ENCODE measurements at places on chromosomes 11 and 22.

GRCh38 chr22:40383905-40384304 is 13.5 kb downstream of the SGSM3 start:
- no peak for DNase-seq

- no peak for DNase-seq
These were observed 19.9 kb downstream of the CD44 start for GRCh38 chr11:35158701-35159510.

GRCh38 chr11:74450318-74450717 is 17.0 kb downstream of the KCNE3 start:
- no peak for DNase-seq

DNA sequence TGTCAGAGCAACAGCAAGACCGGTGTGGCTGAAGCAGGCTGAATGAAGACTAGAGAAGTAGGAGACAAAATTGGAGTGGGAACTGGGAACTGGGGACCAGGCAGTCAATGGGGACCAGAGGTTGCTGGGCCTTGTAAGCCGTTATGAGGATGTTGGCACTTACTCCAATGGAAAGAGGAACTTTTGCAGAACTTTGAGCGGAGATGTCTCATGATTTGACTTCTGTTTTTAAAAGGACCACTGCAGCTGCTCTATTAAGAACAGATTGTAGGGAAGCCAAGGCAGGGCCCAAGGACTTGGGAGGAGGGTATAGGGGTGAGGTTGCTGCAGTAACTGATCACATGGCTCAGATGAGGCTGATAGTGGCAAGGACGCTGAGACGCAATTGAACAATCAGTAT is 34.2 kb downstream of the IL18 start:
- no peak for DNase-seq

GRCh38 chr22:36419912-36420882 is 32.4 kb upstream of the MYH9 start:
- DNase-seq = no peak

DNA sequence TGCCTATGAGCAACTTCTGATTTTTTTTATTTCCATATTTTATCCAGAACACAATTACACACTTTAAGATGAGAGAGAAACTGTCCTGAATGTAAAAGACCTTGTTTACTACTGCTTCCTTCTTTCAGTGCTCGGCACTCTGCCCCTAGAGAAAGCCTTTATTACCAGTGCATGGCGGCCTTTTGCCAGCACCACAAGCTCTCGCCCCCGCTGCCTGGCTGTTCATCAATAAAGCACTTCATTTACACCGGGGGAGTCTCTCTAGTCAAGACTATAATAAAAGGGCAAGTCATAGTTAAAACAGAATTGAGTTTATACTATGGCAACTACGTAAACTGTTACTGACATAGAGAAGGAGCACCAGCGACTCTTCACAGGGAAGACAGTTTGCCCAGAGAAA is 259.5 kb downstream of the CADM1 start:
- no peak for DNase-seq

- DNase-seq = no peak
These were observed 2.8 kb downstream of the EMID1 start for GRCh38 chr22:29208502-29208862.

GRCh38 chr11:46427364-46427763 is 35.8 kb upstream of the CHRM4 start:
- no peak for DNase-seq

- no peak for DNase-seq
These were observed 92.6 kb downstream of the SWAP70 start for GRCh38 chr11:9756461-9756860.

GRCh38 chr22:35978889-35979288 is 49.7 kb downstream of the RBFOX2 start:
- no peak for DNase-seq

DNA sequence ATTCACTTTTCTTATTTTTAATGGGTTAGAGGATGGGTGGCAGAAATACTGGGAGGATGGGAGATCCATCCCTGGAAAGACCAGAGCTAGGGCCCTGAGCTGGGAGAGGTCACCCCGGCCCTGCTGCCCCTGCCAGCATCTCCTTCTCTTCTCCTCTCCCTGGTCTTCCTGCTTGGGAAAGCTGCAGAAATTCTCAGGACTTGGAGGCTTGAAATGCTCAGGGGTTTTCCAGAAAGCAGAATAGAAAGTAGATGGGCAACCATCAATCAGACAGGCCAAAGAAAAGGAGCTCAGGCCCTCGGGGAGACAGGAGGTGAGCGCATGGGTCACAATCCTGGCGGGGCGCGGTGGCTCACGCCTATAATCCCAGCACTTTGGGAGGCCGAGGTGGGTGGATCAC is 1.5 kb downstream of the APOBEC3H start:
- no peak for DNase-seq

DNA sequence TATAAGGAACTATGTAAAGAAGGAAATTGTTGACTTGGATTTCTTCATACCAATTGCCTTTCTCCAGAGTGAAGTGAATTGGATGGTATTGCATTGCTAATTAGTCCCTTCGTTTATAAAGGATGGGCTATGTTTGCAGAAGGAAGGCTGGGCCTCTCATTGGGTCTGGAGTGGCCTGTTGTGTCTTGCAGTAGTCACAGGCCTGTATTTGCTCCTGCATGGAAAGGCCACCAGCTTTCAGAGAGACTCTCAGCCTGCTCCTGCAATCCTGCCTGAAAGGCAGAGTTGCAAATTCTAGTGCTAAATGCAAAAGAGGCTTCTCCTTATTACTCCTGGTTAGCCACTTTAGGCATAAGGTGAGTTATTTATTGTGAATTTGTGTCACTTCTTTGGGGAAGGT is 103.8 kb downstream of the EXT2 start:
- no peak for DNase-seq

- no peak for DNase-seq
These were observed 353.9 kb upstream of the TENM4 start for GRCh38 chr11:79794484-79795393.

- DNase-seq = no peak
These were observed 1.0 kb upstream of the ELF5 start for GRCh38 chr11:34514597-34514996.

DNA sequence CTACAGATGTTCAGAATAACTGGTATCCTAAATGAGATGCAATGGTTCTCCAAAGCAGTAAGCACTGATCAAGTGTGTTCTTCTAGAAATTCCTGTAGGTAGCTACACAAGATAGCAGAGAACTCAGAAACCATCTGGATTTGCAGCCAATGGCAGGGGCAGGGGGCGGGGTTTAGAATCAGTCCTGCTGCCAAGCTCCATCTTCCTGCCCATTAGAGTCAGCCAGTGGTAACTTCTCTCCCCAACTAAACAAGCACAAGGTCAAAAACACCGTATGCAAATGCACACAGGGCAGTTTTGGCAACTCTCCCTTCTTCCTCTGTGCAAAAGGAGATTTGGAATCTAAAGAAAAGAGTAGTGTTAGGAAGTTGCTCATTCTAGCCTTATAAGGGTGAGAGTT is 237.5 kb upstream of the CCDC90B start:
- no peak for DNase-seq

DNA sequence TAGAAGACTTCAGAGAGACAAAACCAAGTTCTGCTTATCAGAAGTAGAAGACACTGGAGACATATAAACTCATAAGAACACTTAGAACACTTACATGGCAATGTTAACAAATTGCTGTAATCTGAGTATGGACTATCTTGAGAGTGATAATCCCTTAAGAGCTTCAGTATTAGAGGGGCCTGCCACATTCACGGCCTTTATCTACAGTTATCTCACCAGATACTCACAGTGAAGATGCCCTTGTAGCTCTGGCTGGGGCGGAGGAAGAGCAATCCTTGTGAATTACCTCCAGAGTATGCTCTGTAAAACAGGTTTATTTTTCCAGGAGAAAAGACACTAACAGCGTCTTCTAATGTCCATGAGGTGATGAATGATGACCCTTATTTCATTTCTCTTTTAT is 762.8 kb downstream of the FAM181B start:
- no peak for DNase-seq

GRCh38 chr11:60367009-60367408 is 11.3 kb upstream of the MS4A7 start:
- DNase-seq = no peak

GRCh38 chr11:92070026-92070889 is 154.4 kb upstream of the FAT3 start:
- DNase-seq = no peak

DNA sequence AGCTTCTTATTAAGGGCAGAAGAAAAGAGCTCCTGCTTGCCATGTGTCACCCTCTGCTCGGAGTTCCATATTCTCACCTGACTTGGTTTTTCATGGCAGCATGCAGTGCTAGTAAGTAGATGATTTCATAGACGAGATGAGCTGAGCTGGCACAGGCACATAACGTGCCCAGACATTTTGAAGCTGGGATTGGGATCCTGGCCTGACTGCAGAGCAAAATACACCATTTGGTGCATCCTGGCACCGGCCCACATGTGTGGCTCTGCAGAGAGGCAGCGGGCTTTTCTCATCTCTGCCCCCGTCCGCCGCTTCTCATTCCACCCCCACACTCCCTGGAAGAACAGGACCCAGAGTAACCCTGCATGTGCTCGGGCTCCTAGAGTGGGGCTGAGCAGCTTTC is 24.8 kb downstream of the FAM118A start:
- DNase-seq = no peak

All from Right ventricle myocardium inferior (tissue), 1 donor.